ENCODE measurements at places on chromosomes 12 and 14. TPM values are rescaled to one million over a fixed set of nuclear protein-coding genes. Genes with fewer than 3 reads are reported as not detected.

CMA1 gene
- total RNA-seq, result 0.28 TPM

- DNase-seq, result no peak
Observed at GRCh38 chr12:126858560-126858959, 1408.4 kb upstream of the TMEM132C start.

DNA sequence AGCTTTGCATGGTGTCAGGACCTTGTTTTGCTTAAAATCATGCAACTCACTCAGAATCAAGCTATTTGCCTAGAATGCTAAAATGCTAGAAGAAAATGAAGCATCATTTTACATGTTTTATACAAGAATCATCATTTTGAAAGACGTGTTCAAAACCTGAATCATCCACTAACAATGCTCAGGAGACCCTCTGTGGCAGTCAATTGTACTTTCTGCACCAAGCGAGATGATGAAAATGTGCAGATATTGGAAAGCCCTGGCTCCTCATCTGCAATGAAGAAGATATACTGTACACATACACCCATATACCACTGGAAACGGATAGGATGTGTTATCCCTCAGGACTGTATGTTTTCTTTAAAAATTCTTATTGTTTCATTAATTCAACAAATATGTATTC, 92.7 kb downstream of the DYRK2 start:
- DNase-seq, result no peak

GRCh38 chr14:52380294-52380693, 66.2 kb downstream of the PTGER2 start:
- DNase-seq, result no peak
